ENCODE measurements at places on chromosomes 11 and 22.

GRCh38 chr11:132047167-132047566, 676.8 kb downstream of the NTM start:
- DNase-seq = no peak

DNA sequence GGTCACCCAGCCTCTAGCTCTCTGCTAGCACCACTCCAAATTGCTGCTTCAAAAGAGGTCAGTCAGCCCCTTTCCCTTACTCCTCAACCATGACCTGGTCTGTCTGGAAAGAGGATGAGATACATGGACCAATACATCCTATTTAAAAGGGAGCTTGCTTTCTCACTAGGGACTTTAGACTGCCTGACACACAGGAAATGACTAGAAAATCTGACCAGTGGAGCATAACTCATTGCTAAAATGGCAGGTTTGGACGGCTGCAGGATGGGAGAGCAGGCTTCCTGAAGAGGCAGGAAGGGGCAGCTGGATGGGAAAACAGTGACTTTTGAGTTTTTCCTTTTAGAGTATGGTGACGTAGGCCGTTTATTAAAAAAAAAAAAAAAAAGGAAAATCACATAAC, 25.3 kb downstream of the STIM1 start:
- no peak for DNase-seq

DNA sequence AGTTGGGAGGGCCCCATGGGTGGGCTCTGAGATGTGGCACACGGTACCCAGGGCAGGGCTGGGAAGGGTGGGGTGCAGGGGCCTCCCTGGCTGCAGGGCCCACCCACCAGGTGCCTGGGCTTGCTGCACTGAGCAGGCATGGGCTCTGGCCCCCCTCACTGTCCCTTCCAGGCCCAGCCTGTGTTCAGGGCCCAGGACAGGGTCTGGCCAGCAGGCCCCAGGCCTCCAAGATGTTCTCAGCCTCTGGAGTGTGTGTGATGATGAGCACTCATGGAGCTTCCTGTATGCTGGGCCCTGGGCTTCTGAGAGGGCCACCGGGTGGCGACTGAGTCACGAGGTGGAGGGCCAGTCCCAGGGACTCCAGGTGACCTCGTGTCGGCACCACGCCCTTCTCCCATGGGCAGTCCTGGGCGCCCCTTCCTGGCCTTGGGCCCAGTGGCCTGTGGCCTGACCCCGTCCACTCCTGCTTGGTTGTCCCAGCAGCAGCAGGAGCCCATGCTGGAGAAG, 55.9 kb upstream of the CCDC188 start:
- DNase-seq = no peak

GRCh38 chr11:2520736-2521035, 75.9 kb downstream of the KCNQ1 start:
- DNase-seq = no peak
